H1 (cell line): ENCODE measurements at places on chromosomes 3 and 15.
A peak's percentile ranks its signal among the peaks of the same experiment; 100 is the strongest.

DNA sequence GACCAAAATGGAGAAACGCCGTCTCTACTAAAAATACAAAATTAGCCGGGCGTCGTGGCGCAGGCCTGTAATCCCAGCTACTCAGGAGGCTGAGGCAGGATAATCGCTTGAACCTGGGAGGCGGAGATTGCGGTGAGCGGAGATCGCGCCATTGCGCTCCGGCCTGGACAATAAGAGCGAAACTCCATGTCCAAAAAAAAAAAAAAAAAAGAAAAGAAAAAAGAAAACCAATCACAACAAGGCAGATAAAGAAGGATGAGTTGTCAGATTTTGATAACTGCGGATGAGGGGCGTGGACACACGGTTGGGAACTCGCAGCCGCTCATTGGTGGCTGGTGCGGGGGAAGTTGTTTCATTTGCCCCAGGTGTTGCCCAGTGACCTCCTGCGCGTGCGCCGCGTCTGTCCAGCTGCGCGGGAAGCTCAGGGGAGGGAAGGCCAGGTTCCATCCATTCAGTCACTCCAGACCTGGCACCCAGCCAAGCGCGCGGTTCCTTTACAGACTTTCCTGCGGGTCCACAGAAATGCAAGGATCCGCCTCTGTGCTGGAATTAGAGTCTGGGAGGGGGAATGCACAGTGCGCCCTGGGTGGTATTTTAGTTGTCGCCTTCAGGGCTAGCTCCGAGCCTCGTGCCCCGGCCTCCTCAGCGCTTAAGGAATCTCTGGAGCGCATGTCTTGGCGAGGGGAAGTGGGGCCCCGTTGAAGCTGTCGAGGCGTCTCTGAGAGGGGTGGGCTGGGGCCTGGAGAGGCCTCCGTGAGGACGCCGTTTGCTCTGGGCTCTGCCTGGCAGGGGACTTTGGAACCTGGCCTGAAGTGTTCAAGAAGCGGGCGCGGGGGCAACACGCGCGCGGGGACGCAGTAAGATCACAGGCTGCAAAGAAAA is 708 bp upstream of the GCHFR start:
- DNase-seq = no peak

DNA sequence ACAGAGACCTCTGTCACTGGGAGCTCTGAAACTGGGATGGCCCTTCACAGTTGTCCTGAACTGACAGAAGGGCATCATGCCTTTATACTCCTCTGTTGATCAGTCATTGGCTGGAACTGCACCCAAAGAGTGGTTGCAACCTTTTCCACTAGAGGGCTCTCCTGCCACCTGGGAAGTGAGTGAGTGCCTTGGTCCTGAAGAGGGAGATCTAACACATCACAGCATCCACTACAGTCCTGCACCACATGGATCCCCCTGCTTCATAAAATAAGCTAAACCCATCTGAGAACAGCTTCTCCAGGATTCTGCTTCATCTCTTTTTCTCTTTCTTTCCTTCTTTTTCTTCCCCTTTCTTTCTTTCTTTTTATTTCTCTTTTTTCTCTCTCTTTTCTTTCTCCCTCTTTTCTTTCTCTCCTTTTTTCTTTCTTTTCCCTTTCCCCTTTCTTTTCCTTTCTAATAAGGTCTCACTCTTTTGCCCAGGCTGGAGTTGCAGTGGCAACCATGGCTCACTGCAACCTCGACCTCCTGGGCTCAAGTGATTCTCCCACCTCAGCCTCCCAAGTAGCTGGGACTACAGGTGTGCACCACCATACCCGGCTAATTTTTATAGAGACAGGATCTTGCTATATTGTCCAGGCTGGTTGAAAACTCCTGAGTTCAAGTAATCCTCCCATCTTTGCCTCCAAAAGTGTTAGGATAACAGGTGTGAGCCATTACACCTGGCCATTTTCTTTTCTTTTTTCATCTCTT is 42.8 kb upstream of the RAF1 start:
- DNase-seq = peak; percentile 77

GRCh38 chr15:90598031-90598577 is 68.4 kb downstream of the CRTC3 start:
- no peak for DNase-seq

GRCh38 chr15:93247466-93248121 is 158.6 kb upstream of the RGMA start:
- no peak for DNase-seq

DNA sequence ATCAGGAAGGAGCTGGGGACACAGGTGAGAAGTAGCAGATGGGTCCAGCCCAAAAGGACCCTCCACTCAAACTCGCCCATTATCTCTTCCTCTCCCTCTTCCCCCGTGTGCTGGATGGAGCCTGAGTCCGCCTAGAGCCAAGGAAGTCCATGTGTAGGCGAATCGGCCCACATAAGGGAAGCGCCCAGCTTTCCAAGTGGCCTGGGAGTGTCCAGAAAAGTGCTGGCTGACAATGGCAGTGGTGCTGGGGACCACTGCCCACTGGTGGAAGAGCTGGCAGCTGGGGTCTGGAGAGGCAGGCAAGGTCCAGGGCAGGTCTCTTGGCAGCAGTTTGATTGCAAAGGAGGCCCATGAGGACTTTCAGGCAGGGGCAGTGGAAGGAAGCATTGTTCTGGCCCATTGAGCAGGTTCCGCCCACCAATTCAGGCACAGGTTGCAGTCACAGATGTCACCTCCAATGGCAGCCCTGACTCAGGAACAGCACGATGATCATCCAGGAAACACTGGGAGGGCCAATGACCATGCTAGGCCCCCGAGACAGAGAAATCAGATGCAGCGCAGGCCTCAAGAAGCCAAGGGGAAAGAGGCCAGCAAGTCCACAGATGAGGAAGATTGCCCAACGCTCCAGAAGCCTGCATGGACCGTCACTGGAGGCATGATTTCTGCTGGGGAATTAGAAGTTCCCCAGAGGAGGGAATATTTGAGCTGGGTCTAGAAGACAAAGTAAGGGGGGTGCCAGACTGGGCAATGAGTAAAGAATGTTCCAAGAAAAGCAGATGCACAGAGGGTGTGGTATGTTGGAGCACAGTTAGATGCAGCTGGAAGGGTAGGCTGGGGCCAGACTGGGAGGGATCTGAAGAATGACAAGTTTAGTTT is 3.0 kb downstream of the MFGE8 start:
- no peak for DNase-seq

DNA sequence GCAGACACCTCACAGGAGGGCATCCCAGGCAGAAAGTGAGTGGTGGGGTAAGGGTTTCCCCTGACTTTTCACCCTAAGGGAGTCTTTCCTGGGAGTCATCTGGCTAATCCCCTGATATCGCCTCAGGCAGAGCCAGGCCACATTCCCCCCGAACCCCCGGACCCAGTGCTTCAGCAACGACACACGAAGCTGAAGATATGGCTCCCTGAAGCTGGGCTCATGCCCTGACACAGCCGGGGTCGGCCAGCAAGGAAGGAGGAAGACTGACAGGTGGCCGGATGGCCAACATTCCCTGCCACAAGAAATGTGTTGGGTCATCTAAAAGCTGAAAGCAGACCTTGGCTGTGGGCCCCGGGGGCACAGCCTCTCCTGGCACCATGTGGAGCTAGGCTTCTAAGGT is 14.4 kb downstream of the CHST13 start:
- peak; percentile 40 for DNase-seq

DNA sequence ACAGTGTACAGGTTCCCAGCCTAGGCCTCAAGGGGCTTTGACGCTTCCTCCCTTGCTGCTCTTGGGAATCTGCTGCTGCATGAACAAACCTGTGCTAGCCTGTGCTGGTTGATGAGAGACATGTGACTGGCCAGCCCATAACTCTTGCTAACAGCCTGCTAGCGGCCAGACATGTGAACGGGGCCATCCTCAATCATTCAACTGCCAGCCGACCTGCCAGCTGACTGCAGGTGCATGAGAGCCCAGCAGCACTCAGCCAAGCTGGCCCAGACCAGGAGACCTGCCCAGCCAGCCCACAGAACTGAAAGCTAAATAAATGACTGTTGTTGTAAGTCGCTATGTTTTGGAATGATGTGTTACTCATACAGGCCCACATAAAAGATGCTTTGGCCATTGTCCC is 82.4 kb upstream of the DLG1 start:
- DNase-seq = no peak

DNA sequence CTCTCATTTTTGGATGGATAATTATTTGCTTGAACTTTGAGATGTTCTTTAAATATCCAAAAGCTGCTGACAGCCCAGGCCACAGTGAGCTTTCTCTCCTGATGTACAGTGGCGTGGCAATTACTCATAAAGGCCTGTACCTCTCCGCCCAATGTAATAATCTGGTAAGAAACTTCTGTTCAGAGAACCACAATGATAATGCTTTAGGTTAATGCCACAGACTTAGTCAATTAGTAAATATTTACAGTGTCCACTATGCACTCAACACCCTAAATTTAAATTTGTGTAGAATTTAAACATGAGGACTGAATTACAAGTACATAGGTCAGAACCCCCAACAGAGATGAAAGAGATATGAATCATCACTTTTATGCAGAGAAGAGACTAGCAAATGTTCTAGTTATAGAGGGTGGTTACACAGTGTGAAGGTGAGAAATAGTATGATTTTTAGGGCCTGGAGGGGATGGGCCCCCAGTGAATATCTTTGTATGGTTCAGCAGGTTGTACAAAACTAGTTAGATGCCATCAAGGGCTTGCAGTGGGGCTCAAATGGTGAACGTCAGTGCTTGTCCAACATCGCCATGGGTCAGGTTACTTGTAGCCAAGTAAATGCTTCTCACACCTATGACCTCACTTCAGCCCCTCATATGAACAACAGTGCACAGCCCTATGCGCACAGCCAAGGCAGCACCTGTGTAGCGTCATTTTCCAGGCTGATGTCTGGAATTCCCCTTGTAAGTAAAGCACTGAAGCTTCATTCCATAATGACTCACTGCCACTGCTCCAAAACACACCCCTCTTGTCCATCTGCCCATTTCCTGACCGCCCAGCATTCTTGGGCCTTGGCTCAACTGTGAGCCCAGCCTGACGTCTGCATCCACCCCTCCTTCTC is 13.3 kb downstream of the ABHD2 start:
- no peak for DNase-seq

- no peak for DNase-seq
Measured at GRCh38 chr15:39193611-39194010, 387.3 kb upstream of the THBS1 start.

GRCh38 chr3:127261925-127262324 is 25.9 kb downstream of the PRR20G start:
- no peak for DNase-seq

DNA sequence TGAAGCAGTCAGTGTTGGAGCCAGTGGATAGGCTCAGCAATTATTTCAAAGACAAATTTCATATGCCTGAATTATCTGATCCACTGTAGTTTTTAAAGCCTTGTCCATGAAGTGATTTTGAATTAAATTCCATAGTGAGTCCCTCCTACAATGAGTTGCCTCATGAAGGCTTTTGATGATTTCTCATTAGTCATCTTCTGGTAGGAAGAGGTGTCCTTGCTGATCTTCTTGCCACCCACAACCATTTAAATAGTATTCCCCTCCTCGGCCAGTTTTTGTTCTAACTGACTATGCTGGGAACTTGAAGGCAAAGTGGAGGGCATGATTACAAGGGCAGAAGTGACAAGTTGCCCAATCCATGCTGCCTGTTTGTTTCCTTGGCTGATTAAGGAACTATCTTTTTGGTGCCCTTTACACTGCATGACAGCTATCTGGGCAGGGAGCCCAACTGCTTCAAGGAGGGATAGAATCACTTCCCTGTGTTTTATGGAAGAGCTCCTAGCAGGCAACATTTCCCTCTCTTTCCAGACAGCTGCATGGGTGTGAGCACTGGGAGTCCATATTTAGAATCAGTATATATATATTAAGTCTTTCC is 617.5 kb downstream of the ZPLD1 start:
- no peak for DNase-seq

- DNase-seq = no peak
Measured at GRCh38 chr3:142844339-142844977, 44.4 kb downstream of the PCOLCE2 start.

DNA sequence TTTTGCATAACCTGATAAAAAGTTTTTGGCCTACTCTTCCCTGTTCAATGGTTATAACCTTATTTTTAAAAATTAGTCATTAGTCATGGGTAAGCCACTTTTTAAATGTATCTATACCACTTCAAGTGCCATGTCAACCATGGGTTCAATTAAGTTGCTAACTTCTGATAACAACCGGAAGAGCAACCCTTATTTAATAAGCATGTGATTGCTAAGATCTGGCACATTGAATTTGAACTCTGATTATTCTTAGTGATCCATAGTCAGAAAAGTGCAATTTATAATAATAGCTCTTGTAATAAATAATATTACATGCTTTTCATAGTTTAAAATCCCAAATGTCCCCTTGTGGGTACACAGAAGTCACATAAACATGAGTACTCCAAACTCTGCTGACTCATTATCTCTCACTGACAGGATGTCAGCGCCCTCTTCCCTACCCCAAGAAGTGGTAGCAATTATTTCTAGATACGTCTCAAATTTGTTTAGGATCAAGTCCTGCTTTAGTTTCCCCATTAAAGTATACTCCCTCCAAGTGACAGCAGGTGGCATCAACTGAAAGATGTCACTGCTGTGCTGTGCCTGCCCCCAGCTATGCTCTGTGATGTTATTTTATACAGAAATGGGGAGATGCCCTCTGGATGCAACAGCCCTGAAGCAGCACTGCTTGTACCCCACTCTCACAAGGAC is 18.6 kb downstream of the SAMD7 start:
- DNase-seq = no peak

- DNase-seq = no peak
Measured at GRCh38 chr15:67781907-67782690, 43.2 kb upstream of the SKOR1 start.

DNA sequence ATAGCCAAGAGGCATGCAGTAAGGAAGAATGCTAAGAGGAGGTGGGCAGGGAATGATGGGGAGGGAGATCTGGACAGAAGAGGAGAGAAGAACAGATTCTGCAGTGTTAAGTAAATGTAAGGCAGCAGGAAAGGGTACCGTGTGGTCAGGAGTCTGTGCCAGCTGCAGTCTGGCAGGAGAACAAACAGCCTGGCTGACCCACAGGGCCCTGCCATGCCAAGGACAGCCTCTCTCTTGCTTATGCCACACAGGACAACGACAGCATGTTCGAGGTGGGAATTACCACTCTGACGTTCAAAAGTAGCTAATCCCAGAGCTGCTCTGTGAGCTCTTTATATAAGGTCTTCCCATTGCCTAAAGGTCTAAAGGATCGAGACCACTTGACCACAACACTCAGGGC is 31.3 kb downstream of the DAPK2 start:
- DNase-seq = no peak
